ENCODE measurements at places on chromosomes 2 and 18.

- DNase-seq = no peak
Observed at GRCh38 chr18:79413901-79414300, 18.2 kb downstream of the NFATC1 start.

GRCh38 chr2:230019742-230020141, 49.0 kb downstream of the SLC16A14 start:
- no peak for DNase-seq

DNA sequence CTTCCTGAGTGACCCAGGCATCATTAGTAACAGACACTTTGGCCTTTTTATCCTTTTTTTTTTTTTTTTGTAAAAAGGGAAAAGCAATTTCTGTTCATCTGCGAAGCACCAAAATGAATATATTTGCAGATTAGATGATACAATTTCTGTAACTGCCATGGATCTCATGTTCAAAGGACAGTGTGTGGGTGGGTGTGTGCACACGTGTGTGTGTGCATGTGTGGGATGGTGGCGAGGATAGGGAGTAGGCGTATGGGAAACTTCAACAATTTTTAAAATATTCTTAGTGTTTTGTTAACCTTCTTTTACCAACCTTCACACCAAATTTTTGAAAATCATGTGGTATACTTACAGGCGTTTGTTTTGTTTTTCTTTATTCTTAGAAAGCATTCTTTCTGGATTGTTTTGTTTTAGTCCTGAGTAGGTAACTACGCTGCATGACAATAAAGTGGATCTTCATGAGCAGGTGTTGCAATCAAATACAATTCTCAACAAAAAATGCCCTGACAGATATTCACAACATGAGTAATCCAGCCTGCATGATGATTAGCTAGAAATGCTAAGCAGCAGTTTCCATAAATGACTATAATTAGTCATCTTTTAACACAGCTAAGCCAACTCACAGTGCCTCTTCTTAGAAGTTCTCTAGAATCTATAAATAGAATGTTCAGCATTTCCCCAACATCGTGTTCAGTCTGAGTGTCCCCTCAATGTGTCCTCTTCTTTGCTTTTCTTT, 53.5 kb upstream of the RMDN2 start:
- no peak for DNase-seq

DNA sequence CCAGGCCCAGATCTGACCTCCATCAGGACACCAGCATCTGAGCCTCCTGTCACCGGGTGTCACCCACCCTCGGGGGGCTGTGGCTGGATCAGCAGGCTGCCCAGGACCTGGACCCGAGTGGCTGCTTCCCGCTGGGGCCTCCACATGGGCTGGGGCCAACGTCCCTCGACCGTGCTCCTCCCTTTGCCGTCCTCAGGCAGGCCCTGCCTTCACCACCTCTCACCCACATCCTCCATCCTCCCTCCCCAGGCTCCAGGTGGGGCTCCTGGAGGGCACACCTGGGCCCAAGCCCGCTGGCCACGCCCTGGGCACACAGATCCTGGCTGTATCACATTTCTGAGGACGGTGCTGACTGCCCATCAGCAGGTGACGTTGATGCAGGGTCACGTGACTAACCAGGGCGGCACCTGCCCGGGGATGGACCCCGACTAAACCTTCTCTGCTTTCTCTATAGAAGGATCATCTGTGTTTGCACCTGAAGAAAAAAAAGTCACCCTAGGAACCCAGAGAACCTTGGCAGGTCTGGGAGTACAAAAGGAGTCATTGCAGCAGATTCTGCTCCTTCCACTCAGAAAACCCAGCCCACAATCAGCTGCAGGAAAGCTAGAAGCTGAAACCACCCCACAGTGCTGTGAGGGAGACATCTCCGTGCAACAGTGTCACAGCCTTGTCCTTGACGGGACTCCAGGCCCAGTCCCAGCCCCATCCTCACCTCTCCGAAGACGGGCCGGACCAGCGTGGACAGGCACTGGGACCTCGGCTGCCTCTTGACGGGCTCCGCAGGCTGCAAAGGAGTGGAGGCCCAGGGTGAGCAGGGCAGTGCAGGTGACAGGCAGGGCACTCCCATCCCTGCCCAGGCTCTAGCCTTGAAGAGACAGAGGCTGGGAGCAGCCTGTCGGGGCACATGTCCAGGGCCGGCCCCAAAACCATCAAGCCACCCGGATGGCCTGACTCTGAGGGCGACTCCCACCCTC, 11.2 kb downstream of the STK25 start:
- no peak for DNase-seq

DNA sequence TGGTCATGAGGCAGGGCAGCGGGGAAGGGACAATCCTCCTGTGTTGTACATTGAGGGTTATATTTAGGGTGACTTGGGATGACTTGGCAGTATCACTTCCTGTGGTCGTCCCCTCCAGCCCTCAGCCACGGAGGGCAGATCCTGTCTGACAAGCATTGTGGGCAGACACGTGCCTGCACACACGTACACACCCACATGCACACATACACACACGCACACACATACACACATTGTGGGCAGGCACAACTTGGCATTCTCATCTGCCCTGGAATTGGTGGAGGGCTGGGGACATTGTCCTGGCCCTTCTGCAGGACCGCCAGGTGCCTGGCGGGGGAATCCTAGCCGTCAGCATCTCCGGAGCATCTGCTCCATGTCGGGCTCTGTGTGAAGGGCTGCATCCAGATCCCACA, 47.6 kb downstream of the ODC1 start:
- DNase-seq = no peak

GRCh38 chr2:102366406-102367112, 11.0 kb downstream of the IL18R1 start:
- no peak for DNase-seq

DNA sequence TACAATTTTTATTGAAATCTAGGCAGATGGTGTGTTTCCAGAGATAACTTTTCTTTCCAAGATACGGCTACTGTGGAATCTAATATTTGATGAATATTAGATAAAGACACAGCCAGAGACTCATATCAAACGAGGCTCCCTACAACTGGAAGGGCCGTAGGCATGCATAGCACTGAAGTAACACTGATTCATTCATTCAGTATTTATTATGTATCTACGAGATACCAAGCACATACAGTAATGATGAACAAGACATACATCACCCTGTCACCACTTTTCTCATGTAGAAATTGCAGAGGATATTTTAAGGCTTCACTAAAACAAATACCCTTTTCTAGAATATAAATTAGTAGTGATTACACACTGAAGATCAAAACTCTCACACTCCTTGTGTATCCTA, 74.5 kb downstream of the KCTD18 start:
- no peak for DNase-seq

DNA sequence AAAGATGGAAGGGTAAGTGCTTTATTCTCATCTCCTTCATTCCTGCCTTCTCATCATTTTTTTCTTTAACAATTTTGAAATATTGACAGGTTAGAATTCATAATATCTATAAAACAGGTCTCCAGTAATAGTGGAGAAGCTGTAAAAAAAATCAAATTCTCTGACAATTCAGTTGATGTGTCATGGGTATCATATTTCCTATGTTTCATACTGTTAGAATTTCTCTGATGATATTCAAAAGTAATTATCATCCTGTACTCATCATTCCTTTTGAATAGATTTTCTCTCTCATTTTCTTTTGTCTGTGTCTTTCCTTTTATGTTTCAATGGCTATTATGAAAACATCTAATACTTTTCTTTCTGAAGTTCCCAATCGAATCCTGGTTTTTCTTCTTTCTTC, 97.7 kb downstream of the CPS1 start:
- no peak for DNase-seq

- DNase-seq = no peak
Observed at GRCh38 chr2:142586693-142587580, 290.5 kb upstream of the KYNU start.

DNA sequence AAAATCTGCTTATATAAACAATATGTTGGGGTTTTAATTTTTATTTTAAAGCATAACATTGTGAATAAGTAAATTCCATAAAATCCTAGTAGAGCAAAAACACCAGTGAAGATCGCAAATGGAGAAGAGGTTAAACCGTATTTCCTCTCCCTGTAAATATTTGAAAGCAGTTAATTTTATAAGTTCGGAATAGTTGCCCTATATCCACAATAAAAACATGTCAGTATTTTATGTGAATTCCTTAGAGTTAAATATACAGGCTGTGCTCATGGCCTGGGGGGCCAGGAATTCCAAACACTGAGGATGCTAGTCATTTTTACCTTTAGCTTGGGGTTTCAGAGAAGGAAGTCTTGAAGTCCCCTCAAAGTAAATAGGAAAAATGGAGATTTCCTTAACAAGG, 135.0 kb downstream of the FIGN start:
- DNase-seq = no peak

DNA sequence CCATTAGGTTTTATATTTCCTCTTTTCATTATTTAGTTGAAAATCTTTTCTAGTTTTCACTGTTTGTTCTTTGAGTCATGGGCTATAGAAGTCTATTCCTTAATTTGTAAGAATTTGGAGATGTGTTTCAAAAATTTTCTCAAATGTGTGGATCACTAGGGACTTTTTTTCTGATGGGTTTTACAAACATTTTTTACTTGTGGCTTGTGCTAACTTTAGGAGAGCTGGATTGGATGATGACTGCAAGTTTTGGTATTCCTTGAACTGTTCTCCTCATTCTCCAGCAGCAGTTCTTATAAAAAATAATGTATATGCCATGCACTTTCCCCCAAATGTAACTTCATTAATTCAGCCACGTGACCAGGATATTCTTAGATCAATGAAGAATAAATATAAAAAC, 94.7 kb upstream of the CWC22 start:
- DNase-seq = no peak

GRCh38 chr2:235606004-235606715, 112.3 kb downstream of the AGAP1 start:
- DNase-seq = no peak

DNA sequence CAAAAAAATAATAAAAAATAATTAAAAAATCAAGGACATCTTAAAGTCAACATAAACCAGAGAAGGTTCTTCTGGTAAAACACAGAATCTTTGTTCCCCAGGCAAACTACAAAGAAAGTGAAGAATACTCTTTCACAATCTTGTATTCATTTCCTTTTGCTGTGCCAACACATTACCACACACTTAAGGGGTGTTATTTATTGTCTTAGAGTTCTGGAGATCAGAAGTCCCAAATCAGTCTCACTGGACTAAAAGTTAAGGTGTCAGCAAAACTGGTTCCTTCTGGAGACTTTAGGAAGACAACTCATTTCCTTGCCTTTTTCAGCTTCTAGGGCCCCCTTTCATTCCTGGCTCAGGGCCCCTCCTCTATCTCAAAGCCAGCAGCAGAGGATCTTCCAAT, 12.2 kb upstream of the CAB39 start:
- DNase-seq = no peak

DNA sequence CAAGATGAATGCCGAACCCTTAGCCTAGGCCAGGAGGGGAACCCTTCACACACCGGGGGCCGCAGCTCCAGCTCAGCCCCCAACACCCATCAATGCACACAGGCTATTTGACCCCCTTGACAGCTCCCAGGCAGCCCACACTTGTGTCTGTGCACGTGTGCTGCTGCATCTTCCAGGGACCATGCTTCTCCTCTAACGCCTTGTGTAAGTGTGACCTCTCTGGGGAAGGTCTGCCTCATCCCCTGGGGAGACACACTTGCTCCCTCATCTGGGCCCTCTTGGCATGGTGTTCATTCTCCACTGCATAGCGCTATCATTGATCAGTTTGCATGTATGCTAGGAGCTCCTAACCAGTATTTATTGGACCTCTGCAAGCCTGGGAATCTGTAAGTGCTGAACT, 120.0 kb upstream of the FHL2 start:
- no peak for DNase-seq

- DNase-seq = no peak
Observed at GRCh38 chr18:56804395-56804794, 153.2 kb downstream of the WDR7 start.

DNA sequence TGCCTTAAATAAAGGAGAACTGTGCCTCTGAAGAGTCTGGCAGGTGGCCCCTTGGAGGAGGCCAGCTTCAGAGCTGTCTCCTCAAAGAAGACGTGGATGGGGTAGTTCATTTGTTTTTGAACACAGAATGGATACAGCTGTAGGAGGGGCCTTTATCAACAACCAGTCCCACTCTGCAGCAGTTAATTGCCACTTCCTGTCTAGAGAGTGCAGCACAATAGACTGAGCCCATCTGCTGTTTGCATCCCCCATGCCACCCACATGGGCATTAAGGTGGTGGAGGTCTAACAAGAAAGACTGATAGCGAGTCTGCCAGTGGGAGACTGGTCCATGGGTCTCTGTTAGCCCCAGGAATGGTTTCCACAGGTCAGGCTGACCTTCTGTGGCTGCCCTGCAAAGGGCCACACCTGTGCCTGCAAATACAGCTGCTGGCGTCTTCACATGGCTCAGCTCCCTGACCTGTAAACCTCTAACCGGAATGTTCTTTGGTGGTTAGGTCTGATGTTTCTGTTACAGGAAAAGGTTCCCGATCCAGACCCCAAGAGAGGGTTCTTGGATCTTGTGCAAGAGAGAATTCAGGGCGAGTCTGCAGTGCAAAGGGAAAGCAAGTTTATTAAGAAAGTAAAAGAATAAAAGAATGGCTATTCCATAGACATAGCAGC, 153.3 kb upstream of the ITGA6 start:
- no peak for DNase-seq

DNA sequence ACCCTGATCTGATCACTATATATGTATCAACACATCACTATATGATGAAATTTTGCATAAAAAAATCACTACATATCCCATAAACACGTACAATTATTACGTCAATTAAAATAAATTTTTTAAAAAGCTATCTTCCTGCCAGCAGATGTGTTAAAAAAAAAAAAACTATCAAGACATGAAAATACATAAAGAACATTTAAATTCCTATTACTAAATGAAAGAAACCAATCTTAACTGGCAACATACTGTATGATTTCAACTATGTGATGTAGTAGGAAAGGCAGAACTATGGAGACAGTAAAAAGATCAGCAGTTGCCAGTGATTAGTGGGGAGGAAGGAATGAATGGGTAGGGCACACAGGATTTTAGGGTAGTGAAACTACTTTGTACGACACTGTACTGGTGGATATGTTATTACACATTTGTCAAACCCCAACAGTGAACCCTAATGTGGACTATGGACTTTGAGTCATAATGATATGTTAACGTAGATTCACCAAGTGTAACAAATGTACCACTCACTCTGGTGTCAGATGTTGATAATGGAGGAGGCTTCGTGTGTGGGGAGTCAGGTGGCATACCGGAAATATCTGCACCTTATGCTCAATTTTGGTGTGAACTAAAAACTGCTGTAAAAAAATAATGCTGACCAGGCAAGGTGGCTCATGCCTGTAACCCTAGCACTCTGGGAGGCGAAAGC, 27.4 kb downstream of the USP34 start:
- no peak for DNase-seq

DNA sequence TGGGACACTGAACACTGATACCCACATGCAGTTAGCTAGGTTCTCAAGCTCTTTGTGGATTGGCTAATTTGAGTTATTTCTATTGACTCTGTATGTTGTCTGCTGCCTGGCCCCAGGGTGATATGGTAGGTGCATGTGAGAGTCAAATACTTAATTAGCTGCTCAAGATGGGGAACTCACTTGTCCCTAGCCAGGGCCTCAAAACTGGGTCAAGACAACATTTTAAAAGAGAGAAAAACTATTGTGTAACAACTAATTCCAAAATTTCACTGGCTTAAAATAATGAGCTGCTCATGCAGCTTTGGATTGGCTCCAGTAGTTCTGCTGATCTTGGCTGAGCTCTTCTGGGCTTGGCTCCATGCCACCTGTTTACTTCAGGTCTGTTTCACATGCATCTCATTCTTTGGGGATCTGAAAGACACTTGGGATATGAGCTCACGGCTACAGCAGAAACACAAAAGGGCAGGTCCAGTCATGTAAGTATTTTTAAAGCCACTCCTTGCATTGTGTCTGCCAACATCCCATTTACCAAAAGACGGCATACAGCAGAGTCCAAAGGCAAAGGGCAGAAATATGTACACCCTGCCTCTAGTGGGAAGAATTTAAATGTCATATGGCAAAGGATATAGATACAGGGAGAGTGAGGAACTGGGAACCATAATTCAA, 716.8 kb downstream of the SUCLG1 start:
- peak; percentile 3 for DNase-seq

Data from right renal pelvis (tissue), 4 donors.